ENCODE measurements at places on chromosomes 4 and X.

DNA sequence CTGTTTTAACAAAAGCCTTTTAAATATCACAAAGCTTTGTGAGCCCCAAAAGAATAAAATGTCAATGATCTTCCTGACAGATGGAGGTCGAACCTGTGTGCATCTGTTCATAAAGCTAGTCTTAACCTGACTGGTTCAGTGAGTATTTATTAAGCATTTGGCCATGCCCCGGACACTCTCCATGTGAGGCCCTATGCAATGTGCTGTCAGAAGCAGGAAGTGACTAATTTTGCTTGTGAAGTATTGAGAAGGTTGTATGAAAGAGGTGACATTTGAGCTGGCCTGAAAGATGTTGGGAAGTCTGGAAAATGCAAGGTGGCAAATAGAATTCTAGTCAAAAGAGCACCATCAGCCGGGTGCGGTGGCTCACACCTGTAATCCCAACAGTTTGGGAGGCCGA, 171.4 kb downstream of the MSL3 start:
- no peak for DNase-seq

DNA sequence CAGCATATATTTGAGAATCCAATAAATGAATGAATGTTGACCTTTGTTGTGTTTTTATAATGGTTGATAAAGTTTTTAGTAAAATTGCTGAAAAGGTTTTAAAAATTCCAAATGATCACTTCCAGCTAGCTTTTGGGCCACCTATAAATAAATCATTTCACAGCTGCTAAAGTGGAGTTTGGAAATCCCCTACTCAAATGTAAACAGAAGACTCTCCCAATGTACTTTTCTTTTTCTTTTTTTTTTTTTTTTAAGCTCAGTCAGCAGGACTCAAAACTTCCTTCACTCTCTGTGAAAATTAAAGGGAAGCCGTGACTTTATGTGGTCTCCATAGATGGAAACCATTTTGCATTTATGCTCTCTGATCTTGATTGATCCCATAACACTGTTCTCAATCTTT, 45.2 kb downstream of the CXCL13 start:
- no peak for DNase-seq

DNA sequence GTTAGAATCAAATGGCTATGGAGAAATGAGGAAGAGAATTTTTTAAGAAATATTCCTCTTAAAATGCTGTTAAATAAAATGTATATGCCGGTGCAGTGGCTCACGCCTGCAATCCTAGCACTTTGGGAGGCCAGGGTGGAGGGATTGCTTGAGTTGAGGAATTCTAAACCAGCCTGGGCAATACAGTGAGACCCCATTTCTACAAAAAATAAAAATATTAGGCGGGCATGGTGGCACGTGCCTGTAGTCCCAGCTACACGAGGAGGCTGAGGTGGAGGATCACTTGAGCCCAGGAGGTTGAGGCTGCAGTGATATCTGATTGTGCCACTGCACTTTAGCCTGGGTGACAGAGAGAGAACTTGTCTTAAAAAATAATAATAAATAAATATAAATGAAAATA, 7.9 kb upstream of the FUNDC1 start:
- no peak for DNase-seq

DNA sequence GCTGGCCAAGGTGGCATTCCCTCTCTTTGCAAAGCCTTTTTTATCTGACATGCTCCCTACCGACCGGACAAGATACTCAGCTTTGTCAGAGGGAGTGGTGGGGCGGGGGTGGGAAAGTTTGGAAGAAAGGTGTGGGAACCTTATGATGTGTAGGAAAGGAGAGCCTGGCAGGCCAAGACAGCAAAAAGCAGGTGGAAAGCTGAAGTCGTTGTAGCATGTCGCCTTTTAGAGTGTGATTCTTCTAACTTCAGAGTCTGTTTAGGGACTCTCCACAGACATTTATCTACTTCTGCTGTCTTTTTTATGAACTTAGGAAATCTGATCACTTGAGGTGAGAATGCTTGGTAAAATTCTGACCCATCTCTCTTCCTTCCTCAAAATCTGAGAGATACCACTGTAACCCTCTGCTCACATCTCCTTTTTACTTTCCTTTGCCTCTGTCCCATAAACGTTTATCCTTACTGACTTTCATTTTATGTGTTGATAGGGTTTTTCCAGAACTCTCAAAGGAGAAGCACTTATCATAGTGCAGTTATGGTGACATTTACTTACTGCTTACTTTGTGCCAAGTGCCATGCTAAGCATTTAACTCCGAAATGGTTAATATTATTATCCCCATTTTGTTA, 8.2 kb upstream of the RUFY3 start:
- DNase-seq: no peak

DNA sequence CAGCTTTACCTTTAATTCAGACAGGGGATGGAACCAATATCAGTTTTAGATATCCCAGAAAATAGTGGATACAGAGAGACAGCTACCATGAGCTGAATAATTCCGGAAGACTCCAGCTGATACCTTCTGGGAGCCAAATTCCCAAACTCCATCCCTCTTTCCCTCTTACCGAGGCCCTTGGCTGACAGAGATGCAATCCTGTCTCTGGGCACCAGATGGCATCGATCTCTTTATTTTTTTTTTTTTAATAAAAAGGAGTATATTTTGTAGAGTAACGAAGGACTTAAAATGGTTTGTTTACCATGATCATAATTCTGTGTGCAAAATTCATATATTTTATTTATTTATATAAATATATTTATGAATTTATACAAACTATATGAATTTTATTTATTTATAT, 31.0 kb downstream of the RAB40A start:
- DNase-seq: no peak

GRCh38 chr4:5933116-5933515, 40.2 kb upstream of the CRMP1 start:
- DNase-seq: no peak

GRCh38 chr4:38463268-38463958, 200.6 kb upstream of the KLF3 start:
- DNase-seq: no peak

GRCh38 chrX:42089031-42089430, 165.7 kb upstream of the CASK start:
- DNase-seq: no peak

DNA sequence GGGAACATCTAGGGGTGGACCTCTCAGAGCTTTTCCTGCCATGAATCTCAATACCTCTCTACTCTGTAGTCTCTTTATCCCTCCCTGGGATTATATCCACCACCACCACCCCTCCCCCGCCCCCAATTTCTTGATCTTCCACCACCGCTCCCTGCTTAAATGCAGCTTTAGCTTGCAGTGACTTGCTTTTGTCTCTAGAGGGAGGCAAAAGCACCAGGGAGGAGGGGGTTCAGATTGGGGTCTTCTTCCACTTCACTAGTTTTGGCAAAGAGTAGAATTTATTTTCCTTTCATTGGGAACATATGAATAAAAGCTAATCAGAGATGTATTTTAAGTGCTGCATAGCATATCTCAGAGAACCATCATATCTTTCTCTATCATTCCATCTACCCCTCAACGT, 5.5 kb downstream of the ARHGAP36 start:
- no peak for DNase-seq

DNA sequence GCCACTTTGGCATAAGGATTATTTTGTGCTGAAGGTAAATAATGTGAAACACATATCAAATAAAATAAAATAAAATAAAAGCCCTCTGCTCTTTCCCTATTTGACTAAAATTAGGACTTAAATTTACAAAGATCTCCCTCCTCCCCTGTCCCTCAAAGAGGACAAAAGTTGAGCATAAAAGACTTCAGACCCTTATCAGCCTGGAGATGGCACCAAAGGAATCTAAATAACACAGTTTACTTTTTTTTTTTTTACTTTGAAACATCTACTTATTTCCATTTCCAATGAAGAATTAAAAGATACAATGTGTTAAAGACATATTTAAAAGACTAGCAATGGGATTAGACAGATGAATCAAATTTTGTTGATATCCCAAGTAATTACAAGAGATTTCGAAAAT, 89.7 kb downstream of the EPHA5 start:
- no peak for DNase-seq

- no peak for DNase-seq
These were observed 158.8 kb downstream of the RBMX2 start for GRCh38 chrX:130560544-130560943.

DNA sequence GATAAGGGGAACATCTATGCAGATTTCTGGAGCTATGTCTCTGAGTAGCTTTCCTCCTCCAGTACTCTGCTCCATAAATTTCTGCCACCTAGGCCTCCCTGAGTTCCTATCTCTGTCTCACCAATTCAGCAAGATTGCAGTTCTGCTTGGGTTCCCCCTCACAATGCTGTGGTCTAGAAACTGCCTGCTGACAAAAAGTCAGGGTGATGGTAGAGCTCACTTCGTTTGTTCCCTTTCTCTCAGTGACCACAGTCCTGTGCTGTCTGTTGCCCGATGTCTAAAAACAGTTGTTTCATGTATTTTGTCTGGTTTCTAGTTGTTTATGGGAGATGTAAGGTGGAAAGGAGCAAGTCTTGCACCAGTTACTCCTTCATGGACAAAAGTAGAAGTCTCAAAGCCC, 41.1 kb downstream of the AMMECR1 start:
- DNase-seq: no peak

GRCh38 chrX:22135171-22135711, 103.1 kb downstream of the PHEX start:
- no peak for DNase-seq

GRCh38 chr4:75497133-75497532, 17.1 kb downstream of the RCHY1 start:
- DNase-seq: no peak

DNA sequence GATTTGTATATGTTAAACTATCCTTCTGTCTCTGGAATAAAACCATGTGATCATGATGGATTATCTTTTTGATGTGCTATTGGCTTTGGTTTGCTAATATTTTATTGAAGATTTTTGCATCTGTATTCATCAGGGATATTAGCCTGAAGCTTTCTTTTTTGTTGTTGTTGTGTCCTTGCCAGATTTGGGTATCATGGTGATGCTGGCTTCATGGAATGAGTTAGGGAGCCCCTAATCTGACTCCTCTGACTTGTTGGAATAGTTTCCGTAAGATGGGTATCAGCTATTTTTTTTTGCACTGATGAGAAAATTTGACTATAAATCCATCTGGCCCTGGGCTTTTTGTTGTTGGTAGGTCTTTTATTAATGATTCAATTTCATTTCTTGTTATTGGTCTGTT, 45.7 kb downstream of the ATP10D start:
- DNase-seq: no peak

DNA sequence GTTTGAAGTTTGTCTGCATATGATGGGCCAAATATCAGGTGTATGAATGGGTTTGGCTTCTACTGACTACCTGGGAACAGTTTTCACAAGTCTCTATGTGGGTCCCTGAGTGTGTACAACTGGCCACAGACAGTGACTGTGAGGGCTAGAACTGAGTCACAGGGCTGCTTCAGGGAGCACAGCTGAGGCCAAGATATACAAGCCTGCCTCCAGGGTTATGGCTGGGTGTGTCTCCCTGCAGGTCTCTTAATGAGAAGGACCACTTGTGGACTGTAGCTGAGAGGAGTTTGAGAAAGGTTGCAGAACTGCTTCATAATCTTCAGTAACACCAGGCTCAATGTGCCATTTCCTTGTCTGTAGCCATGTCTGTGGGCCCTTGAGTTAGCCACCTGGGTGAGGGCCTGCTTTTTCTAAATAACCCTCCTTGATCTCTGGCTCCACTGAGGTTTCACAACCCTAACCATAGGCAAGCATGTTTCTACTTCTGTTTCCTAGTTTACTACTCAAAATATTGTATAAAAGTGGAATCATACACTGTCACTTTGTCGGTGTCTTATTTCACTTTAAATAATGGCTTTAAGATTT, 81.3 kb downstream of the ZNF732 start:
- no peak for DNase-seq

DNA sequence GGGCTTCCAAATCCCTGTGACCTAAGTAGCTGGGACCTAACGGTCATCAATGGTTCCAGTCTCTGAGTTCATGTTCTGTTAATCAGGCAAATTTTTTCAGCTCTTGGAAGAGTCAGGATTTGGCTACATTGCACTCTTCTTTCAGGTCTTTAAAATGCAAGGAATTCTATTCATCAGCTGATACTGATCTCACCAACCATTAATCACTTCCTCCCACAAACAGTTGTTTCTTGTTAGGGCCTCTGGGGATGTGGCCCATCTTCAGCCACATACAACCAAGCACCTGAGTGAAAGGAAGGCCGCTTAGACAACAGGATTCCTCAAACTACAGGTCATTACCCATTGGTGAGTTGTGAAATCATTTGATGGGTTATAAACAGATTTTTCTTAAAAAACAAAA, 71.7 kb downstream of the FANCB start:
- no peak for DNase-seq

- DNase-seq: no peak
These were observed 23.2 kb upstream of the HOPX start for GRCh38 chr4:56704089-56704871.

- DNase-seq: no peak
These were observed 274.3 kb downstream of the FRMPD4 start for GRCh38 chrX:12412561-12412960.

DNA sequence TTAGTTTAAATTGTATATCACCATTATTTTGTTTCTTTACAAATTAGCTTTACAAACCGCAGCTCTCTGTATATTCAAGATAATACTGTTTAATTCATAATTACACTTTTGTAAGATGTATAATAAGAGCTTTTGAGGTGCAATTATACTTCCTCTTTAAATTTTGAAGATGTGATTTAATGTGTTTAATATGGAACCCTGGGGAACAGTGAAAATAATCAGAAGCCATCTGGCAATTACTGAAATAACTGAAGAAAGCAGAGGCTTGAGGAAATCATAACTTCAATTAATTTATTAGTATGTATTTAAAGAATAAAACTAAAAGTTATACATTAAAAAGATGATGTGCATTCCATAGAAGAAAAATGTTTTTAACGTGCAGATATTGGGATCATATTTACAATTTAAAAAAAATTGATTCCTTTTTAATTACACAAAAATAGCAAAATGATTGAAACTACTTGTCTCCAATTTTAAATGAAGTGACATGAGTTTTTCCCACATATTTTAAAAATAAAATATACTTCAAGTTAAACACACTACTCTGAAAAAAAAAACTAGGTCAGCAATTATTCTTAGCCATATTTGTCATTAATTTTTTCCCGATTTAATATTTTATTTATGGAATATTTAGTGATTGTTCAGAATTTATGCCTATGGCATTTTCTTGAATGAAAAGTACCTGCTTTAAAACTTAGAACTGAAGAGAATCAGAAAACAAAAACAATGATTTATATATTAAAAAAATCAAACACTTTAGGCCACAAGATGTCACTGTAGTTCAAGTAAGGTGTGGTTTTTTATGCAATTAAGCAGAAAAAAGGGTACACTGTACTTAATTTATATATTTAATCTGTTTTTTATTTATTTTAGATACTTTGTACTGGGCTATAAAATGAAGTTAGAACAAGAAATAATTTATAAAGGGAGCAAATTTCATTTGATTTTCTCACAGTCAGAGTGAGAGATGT, 942.7 kb upstream of the NDST4 start:
- no peak for DNase-seq

DNA sequence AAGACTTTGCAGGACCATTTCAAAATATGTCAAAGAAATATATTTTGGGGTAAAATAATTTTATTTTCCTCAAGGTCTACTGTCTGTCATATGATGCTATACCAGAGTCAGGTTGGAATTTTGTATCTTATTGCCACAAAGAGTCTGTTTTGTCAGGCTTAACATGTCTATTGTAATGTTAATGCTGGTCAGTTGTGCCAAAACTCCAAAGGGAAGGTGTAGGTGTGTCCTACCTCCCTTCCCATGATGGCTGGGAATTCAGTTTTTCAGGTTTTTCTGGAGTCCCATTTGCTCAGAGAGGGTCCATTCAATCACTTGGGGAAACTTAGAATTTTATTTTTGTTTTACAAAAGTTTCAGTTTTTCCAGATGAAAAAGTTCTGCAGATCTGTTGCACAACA, 33.3 kb upstream of the SLC25A4 start:
- no peak for DNase-seq

- DNase-seq: no peak
These were observed 175.2 kb upstream of the TET2 start for GRCh38 chr4:104971462-104971861.

Data from esophagus squamous epithelium (tissue), 5 donors.